A549 treated with CORT108297 at 1 μM for 4 hours (cell line): ENCODE measurements at places on chromosomes 16 and 17. TPM values are rescaled to one million over a fixed set of nuclear protein-coding genes. Genes with fewer than 3 reads are reported as not detected.

Gene ADAM11
- 1.5 to 2.8 TPM (median 2.2 TPM) in 5 replicates for total RNA-seq

Gene TBC1D3E
- not detected in 5 replicates for total RNA-seq

Gene KRT36
- not detected in 5 replicates for total RNA-seq

Gene SDR42E2
- total RNA-seq, result not detected in 5 replicates

Gene PROCA1
- total RNA-seq, result 1.0 to 1.7 TPM (median 1.1 TPM) in 5 replicates

Gene OR1A1
- not detected in 5 replicates for total RNA-seq

Gene VAT1L
- total RNA-seq, result 0.02 to 0.03 TPM in 2 of 5 replicates, not detected in the others

Gene CDRT15L2
- not detected in 5 replicates for total RNA-seq

Gene FTSJ3
- total RNA-seq, result 56.4 to 67.6 TPM (median 56.9 TPM) in 5 replicates

Gene RNF222
- not detected in 5 replicates for total RNA-seq

Gene IL17C
- not detected in 5 replicates for total RNA-seq

Gene MT1E
- total RNA-seq, result not detected in 5 replicates
